ENCODE measurements at places on chromosomes 5 and 9.

DNA sequence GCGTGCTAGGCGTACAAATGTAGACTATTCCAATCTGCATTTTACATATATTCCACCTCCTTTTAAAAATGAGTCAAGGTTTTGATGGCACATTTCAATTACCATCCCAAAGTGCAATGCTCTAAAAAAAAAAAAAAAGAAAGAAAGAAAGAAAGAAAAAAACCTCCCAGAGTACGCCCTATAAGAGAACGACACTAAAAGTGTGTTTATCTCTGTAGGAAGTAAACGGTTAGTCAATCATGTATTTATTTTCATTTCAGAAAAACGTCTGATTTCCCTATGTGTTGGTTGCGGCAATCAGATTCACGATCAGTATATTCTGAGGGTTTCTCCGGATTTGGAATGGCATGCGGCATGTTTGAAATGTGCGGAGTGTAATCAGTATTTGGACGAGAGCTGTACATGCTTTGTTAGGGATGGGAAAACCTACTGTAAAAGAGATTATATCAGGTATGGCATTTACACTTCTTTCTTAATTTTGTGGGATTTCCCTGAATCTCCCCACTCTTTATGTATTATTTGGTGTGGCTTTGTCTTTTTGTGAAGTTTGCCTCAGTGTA is 1.1 kb downstream of the ISL1 start:
- no peak overlapping the region for H3K27ac ChIP-seq
- DNase-seq, result no peak
- no peak overlapping the region for H3K4me3 ChIP-seq
- peaks cover 3% of the 10 kb centered on the region for H3K27me3 ChIP-seq
- no peaks in the 10 kb centered on the region for H3K4me1 ChIP-seq
- no peaks in the 10 kb centered on the region for H3K36me3 ChIP-seq

- no peaks in the 10 kb centered on the region for H3K4me1 ChIP-seq
- no peaks in the 10 kb centered on the region for H3K36me3 ChIP-seq
- H3K27ac ChIP-seq, result no peak overlapping the region
- DNase-seq, result no peak
- no peak overlapping the region for H3K4me3 ChIP-seq
- H3K27me3 ChIP-seq, result no peaks in the 10 kb centered on the region
Measured at GRCh38 chr5:158514986-158515359, 584.7 kb downstream of the EBF1 start.

DNA sequence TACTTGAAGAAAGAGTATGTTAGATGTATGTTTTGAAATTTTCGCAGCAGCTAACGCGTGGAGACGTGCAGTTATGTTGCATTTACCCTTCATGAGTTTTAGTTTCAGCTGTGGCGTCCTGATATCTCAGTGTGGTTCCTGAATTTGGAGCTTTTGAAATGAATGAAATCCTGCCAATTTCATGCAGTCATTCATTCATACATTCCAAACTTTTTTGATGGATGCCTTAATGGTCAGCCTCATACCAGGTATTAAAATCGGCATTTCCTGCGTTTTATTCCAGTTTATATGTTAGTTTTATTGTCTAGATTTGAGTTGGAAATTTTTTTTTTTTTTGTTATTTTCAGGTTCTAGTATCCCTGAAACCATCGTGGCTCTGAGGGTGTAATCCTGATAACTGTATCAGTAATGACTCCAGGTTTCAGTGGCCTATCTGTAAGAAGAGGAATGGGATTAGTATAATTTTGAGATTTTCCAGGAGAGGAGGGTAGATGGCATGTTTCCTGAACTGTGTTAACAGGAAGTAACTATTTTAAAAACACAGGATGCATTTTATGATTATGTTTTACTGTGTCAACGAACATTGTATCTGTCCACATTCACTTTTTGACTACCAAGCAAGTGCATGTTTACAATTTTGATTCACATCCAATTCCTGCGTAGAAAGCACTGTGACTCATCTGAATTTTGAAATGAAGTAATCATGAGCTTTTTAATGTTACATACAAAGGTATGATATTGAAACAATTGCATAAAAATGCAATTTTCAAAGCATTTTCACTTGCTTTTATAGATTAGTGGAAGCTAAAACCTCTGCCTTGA is 1.0 kb downstream of the FOCAD start:
- no peak for DNase-seq
- peak overlapping the region; percentile 98 for H3K27ac ChIP-seq
- H3K4me1 ChIP-seq, result peaks cover 13% of the 10 kb centered on the region
- peak overlapping the region; percentile 100 for H3K4me3 ChIP-seq
- no peaks in the 10 kb centered on the region for H3K27me3 ChIP-seq
- H3K36me3 ChIP-seq, result no peaks in the 10 kb centered on the region

- H3K4me1 ChIP-seq, result no peaks in the 10 kb centered on the region
- no peaks in the 10 kb centered on the region for H3K27me3 ChIP-seq
- DNase-seq, result no peak
- H3K4me3 ChIP-seq, result no peak overlapping the region
Measured at GRCh38 chr9:4654538-4654937, 7.6 kb upstream of the PLPP6 start.

- H3K36me3 ChIP-seq, result no peaks in the 10 kb centered on the region
- no peak overlapping the region for H3K4me3 ChIP-seq
- no peaks in the 10 kb centered on the region for H3K4me1 ChIP-seq
- DNase-seq, result no peak
- no peaks in the 10 kb centered on the region for H3K27me3 ChIP-seq
Measured at GRCh38 chr5:17723876-17724275, 89.6 kb downstream of the TAF11L14 start.

DNA sequence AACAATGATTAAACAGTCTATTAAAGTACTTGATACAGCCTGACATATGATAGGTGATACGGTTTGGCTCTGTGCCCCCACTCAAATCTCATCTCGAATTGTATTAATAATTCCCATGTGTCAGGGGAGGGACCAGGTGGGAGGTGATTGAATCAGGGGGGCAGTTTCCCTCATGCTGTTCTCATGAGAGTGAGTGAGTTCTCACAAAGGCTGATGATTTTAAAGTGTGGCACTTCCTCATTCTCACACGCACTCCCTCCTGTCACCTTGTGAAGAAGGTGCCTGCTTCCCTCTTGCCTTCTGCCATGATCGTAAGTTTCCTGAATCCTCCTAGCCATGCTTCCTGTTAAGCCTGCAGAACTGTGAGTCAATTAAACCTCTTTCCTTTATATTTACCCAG is 40.1 kb upstream of the TARS1 start:
- DNase-seq, result no peak
- no peak overlapping the region for H3K27ac ChIP-seq
- H3K4me1 ChIP-seq, result no peaks in the 10 kb centered on the region
- H3K36me3 ChIP-seq, result no peaks in the 10 kb centered on the region
- no peaks in the 10 kb centered on the region for H3K27me3 ChIP-seq
- H3K4me3 ChIP-seq, result no peak overlapping the region

- H3K4me3 ChIP-seq, result no peak overlapping the region
- DNase-seq, result no peak
- no peaks in the 10 kb centered on the region for H3K27me3 ChIP-seq
- H3K27ac ChIP-seq, result peak overlapping the region; percentile 21
- H3K36me3 ChIP-seq, result no peaks in the 10 kb centered on the region
- H3K4me1 ChIP-seq, result peaks cover 3% of the 10 kb centered on the region
Measured at GRCh38 chr9:109517901-109518377, 19.8 kb upstream of the PTPN3 start.

GRCh38 chr9:123003466-123003865 is 30.0 kb upstream of the GPR21 start:
- peak overlapping the region; percentile 81 for H3K27ac ChIP-seq
- no peaks in the 10 kb centered on the region for H3K27me3 ChIP-seq
- DNase-seq, result no peak

Measured in ascending aorta (tissue), 2 donors.